Esophagus squamous epithelium (tissue), 5 donors: ENCODE measurements at places on chromosomes 6 and 20. TPM values are rescaled to one million over a fixed set of nuclear protein-coding genes. Genes with fewer than 3 reads are reported as not detected.

DNAAF9 gene
- 14.5 TPM for total RNA-seq

SMIM28 gene
- not detected for total RNA-seq

MOXD1 gene
- 27.5 TPM for total RNA-seq

RFX6 gene
- total RNA-seq = not detected

SAMD3 gene
- total RNA-seq = 0.12 TPM

C20orf96 gene
- 0.19 TPM for total RNA-seq

LY6G5B gene
- 6.2 TPM for total RNA-seq

LST1 gene
- 5.1 TPM for total RNA-seq

FKBP1C gene
- total RNA-seq = not detected

SLC22A1 gene
- 0.35 TPM for total RNA-seq

TMEM244 gene
- not detected for total RNA-seq

SIRPB2 gene
- 5.9 TPM for total RNA-seq

DNAH8 gene
- total RNA-seq = 0.03 TPM

GSTA4 gene
- total RNA-seq = 110 TPM
